Sigmoid colon (tissue), 7 donors: ENCODE measurements at places on chromosomes 13 and 19. TPM values are rescaled to one million over a fixed set of nuclear protein-coding genes. Genes with fewer than 3 reads are reported as not detected.

DNA sequence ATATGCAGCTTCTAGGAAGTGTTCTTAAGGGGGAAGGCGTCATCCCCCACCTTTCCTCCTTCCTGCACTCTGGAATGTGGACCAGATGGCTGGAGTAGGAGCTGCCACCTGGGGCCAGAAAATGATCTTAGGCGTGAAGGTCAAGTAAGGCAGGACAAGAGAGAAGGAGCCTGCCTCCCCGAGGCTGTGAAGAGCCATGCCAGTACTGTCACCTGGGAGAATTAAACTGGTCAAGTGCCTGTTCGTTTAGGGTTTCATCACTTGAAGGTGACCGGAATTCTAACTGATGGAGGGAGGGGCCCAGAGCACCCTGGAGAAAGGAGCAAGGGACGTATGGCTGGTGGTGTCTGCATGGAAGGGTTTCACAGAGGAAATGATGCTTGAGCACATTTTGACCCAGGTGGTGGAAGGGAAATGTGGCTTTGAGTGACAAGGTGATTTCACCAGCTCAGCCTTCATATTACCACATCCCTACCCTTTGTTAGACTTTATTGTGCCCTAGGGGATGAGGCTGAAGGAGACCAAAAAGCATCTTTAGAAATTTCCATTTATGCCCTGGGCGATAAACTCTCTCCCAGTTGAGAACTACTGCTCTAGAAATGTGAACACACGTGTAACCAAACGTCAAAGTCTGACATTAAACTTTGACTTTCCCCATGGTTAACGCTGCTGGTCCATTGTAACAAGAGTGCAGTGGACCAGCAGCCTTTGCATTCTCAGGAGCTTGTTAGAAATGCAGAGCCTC, 37.5 kb downstream of the PPP2R1A start:
- DNase-seq: no peak

DNA sequence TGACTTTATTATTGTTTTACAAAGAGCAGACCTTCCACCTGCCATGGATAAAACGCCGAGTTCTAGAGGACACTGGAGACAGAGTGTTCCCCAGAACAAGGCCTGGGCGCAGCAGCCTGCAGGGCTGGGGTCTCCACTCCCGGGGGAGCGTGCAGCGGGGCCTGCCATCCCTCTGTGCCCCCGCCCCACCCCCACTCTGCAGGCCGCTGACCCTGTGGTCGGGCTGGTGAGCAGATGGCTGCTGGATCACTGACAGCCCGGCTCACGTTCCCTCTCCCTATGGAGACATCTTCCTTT, 8.6 kb upstream of the PTBP1 start:
- DNase-seq: no peak

DNA sequence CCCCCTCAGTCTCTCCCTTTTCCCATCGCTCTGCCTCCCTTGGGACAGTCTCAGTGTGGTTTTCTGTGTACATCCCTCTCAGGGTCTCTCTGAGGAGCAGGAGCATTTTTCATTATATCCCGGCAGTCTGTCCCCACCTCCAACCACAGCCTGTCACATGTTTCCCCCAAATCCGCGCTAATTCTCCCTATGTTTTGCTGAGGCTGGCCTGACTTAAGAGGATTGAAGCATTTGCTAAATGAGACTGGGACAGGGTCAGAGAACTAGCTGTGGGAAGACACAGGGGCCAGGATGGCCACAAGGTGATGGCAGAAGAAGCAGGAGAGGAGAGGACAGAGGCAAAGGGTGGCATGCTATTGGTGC, 5.5 kb downstream of the TPRX1 start:
- DNase-seq: no peak

The U2AF1L4 gene
- total RNA-seq: 18.2 TPM

The MAST3 gene
- total RNA-seq: 2.6 TPM
